ENCODE measurements at places on chromosomes 2 and 18.

DNA sequence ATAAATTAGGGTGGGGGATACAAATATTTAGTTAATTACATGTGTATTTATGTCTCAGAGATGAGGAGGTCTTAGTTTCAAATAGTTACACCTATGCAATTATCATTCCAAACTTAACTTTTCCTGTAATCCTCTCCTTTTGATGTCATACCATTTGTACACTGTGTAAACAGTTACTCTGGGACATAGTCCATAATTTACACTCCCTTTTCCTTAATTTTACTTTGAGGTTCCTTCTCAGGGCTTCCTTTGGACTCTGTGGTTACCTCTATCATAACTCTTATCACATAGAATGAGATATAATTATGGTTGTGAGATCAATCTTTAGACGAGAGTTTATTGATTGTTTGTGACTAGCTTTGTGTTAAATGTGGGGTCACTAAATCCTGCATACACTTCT is 84.4 kb downstream of the DPP10 start:
- no peak for DNase-seq

GRCh38 chr2:157339965-157340655 is 14.5 kb upstream of the ERMN start:
- DNase-seq: no peak

DNA sequence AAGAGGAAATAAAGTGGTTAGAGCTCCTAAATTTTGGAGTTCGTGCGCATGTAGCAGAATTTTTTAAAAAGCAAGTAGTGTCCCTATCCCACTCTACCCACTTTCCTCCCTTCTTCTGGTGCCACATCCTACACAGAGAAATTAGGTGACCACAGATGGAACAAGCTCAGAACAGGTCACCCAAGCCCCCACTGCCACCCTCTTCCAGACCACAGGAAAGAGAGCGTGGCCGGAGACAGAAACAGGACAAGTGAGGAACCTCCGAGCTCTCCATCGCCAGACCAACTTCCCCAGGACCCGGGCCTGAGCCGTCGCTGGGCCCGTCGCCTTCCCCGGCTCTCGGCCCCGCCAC is 433 bp downstream of the NPC1 start:
- DNase-seq: no peak

GRCh38 chr2:56898986-56899385 is 715.2 kb downstream of the CCDC85A start:
- DNase-seq: no peak

DNA sequence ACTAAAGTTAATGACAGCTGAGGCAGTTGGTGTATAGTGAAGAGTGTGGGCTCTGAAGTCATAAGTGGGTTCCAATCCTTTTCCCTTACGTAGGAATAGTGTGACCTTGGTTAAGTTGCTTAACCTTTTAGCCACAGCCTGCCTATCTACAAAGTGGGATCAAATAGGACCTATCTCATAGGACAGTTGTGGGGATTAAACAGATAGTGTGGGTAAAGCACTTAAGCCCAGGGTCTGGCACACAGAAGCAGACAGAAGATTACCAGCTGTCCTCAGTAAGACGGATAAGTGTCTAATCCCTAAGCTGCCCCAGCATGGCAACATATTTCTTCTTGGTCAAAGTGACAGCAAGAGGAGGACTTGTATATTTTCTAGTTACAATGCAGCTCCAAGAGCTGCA is 28.2 kb downstream of the UBE2F start:
- DNase-seq: no peak

- no peak for DNase-seq
Observed at GRCh38 chr18:68723539-68723938, 8.6 kb upstream of the TMX3 start.

DNA sequence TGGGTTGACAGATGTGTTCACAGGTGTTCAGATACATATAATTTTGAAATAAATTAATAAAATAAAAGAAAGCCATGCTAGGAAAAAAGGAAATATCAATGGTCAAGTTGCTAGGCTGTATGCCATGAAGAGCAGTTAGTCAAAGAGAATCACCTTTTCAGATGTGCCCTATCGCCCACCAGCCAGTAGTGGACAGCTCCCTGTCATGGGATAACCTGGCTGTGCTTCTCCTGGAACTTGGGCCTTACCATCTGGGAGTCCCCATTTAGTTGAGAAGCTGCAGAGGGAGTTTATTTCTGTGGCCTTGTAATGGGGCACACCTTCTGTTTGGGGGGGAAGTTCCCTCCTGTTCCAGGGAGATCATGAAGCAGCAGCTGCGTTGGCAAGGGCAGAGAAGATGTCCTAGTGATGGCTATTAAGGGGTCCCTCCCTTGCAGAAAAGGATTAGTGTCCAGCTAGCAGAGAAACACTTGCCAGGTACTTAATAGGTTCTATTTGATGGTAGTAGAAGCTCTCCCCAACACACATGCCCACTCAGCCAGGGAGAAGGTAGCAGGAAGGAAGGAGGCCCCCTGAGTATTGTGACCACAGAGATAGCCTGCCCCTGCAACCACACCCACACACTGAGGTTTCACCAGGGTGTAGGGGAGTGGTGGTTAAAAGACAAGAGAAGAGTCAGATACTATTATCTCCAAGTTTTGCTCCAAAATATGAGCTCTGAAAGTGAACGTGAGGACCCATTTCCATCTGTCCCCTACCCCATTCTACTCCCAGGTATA is 117.7 kb downstream of the B3GNT2 start:
- no peak for DNase-seq

GRCh38 chr2:195307751-195308150 is 349.3 kb upstream of the SLC39A10 start:
- no peak for DNase-seq

DNA sequence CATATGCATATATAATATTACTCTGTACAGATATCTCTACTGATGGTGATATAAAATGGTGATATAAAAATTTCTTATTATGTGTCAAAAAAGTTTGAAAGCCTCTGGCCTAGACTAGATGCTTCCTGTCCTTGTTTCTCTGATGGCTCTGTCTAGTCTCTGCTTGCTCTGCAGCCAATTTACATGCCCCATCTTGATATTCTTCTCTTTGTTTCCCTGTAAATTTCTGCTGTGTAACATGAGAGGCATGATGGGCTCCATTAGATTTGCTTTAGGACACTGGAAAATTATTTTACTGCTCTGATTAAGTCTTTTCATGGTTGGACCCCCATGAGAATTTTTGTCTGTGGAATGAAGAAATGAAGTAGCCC is 24.3 kb downstream of the BABAM2 start:
- DNase-seq: no peak

GRCh38 chr2:236748801-236749200 is 179.2 kb downstream of the ACKR3 start:
- DNase-seq: no peak

GRCh38 chr2:171347591-171348032 is 86.2 kb downstream of the METTL8 start:
- no peak for DNase-seq

- no peak for DNase-seq
Observed at GRCh38 chr2:189318761-189319160, 122.5 kb upstream of the WDR75 start.
